ENCODE measurements at places on chromosomes 16 and 17.

DNA sequence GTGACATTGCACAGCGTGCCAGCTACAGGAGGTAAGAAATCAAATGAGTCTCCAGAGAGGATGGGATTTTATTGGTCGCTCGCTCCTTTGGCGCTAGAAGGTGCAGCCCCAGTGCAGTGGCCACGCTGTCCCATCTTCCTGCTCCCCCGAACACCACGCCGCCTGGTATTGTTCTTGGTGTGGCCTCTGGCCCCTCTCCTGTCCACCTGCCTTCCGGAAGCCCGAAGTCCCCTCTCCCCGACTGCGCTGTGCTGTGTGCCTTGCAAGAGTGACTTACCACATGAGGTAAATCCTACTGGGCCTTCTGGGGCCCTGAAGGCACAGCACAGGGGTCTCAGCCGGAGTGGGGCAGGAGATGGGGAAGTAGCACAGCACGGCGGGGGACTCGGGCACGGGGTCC, 58.2 kb downstream of the MARCHF10 start:
- no peak for DNase-seq

DNA sequence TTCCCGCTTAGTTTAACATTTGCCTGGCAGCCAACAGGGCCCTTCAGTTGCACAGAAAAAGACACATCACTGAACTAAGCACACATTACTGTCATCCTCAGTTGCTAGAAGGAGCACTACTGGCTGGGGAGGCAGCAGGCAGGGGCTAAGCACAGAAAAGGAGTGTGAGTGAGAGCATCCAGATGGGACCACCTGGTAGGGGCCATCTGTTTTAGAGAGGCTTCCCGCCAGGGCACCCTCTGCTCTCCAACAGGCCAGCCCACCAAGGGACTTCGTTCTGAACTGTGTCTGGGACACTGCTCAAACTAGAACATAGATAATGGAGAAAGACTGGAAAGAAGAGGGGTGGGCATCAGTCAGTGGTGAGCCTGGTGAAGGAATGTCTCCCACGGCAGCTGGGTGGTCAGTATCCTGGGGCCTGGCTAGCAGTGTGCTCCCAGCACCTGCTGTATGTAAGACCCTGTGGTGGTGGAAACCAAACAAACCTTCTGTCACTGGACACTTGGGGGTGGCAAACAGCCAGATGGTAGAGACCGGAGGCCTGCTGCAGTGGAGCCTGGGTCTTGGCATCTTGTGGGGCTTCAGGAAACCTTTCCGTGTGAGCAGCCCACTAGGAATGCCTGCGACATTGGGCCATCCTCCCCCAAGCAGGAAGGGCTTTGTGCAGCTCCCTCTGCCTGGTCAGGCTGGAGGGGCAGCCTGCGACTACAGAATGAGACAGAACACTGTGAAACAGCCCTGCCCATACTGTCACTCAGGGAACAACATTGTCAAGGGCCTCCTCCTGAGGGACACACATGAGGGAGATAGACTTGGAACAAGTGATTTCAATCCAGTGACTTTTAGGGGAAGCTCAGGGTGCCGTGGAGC, 12.8 kb upstream of the RANGRF start:
- DNase-seq: no peak

DNA sequence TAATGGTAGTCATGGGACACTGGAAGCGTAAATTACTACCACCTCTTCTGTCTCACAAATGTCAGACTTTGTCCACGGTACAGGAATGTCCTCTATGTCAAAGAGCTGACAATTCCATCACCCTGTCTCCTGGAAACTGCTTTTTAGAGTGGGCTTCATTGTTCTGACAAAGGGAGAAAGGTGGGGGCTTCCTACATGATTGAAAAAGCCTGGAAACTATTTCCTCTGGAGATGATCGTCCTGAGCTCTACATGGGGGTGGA, 53.1 kb downstream of the VAT1L start:
- DNase-seq: no peak

- peak; percentile 15 for DNase-seq
Observed at GRCh38 chr17:35906191-35906925, 24.2 kb downstream of the RDM1 start.

DNA sequence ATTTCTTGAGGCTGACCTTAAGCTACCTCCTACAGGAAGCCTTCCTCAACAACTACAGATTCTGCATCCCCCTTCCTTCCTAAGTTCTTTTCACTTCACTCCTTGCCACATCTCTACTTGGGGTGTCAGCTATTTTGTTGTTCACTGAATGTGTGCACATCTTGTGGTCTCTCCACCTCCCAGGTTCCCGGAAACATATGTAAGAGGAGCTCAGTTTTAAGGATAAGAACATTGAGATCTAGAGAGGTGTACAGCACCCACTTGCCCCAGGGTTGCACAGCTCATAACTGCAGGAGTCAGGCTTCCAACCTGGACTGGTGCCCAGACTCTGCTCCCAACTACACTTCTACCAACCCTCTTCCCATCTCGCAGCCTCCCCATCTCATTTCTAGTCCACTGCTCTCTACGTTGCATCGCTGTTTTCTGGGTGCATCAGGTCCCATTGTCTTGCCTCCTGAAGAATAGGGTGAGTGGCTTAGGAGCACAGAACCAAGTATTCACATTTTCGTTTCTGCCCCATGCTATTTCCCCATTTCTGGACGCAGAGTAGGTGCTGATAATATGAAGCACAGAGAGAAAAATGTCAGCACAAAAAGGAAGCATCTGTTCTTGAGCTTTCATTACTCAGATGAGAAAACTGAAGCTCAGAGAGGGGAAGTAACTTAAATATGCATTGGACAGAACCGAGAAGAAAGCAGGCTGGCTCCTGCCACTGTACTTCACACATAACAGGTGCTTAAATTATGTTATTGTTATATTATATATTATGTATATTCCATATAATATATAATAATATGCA, 292.0 kb upstream of the CCL2 start:
- DNase-seq: no peak

- DNase-seq: peak; percentile 43
Observed at GRCh38 chr16:27154705-27155521, 48.4 kb upstream of the KDM8 start.

- DNase-seq: no peak
Observed at GRCh38 chr16:87700406-87701077, 65.2 kb downstream of the KLHDC4 start.

GRCh38 chr16:79600638-79601091, at the start of gene MAF:
Gene MAF (minus strand): TSS chr16:79600737. CDS start chr16:79599902, 835 bp downstream.
- peak; percentile 86 for DNase-seq

GRCh38 chr17:247767-248166, 66.3 kb upstream of the DOC2B start:
- no peak for DNase-seq

DNA sequence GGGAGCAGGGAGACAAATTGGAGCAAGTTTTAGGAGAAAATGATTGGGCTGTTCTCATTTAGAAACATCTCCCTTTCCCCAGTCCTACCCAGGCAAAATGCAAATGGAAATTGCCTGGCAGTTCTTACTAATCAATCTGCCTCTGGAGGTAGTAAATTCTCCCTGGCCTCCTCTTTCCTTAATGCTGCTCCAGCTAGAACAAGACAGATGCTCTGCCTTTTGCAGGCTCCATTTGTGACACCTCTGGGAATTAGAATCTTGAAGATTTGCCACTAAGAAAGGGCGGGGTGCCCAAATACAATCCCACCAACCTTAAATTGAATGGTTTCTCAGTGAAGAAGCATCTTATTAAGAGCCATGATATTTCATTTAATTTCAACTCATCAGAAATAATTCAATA, 377.7 kb upstream of the CDH11 start:
- DNase-seq: no peak

DNA sequence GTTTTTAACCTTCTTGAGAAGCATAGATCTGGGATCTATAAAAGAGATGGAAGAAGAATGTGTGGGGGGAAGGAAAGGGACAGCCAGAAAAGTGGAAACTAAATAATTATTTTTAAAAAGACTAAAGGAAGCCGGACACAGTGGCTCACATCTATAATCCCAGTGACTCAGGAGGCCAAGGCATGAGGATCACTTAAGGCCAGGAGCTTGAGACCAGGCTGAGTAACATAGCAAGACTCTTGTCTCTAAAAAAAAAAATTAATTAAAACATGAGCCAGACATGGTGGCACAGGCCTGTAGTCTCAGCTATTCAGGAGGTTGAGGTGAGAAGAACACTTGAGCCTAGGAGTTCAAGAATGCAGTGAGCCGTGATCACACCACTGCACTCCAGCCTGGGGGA, 335.1 kb downstream of the GRIN2A start:
- DNase-seq: peak; percentile 22

- DNase-seq: peak; percentile 45
Observed at GRCh38 chr16:56202036-56202435, 10.7 kb downstream of the GNAO1 start.

- no peak for DNase-seq
Observed at GRCh38 chr16:651844-652243, 2.7 kb downstream of the WDR90 start.

- peak; percentile 8 for DNase-seq
Observed at GRCh38 chr17:39335704-39336223, 65.7 kb downstream of the FBXL20 start.

- DNase-seq: no peak
Observed at GRCh38 chr16:66318505-66318904, 48.0 kb upstream of the CDH5 start.

- no peak for DNase-seq
Observed at GRCh38 chr16:76483307-76483909, 206.2 kb downstream of the CNTNAP4 start.

DNA sequence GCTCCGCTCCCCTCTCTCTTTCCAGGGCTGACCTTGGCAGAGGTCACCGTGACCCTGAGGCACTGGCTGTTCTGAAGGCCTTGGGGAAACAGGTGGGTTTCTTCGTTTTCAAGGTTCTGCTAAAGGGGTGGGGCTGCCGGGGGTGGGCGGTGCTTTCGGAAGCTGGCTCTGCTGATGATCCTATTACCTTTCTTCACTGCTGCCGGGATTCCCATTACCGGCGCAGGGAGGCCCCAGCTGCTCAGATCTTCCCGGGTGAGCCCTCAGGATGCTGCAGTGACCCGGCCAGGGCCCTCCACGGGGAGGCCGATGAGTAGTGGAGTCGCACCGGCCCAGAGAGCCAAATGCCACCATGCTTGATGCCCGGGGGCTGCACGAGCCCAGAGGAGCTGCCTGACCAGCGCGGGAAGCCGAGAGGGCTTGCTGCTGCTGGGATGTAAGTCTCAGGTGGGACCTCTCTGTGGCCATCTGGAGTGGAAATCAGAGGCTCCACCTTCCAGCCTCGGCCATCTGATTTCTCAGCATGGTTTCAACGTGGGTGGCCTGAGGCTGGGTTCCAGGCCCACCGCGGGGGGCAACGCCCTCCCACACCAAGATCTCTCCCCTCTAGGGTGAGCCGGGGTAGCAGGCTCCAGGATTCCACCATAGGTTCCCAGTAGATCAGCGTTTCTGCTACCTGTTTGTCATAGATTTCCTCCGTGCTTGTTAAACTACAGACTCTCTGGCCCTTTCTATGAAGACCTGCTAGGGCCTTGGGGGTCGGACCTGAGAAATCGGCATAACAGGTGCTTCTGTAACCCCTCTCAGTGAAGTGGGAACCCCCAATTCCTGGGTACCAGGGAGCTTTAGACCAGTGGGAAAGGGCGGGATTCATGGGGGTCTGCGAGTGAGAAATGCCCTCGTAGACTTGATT, 21.6 kb upstream of the ADCY7 start:
- no peak for DNase-seq

GRCh38 chr17:38561416-38562214, 44.1 kb downstream of the SRCIN1 start:
- no peak for DNase-seq

GRCh38 chr17:2897605-2898004, 101.4 kb downstream of the RAP1GAP2 start:
- DNase-seq: no peak

DNA sequence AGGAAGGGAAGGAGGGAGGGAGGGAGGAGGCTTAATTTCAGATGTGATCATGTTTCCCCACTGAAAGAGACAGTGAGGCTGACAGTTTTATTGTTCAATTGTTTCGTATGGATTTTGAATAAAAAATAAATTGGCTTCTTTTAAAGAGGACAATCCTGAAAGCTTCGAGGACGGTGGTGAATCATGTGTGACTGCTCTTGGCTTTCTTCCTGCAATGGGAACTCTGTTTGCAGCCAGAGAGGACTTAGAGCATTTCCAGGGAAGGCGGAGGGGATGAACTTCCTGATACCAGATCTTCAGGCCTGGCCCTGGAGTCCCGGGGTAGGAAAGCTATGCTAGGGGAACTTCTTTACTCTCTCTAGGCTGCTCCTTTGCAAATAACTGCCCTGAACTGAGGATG, 72.8 kb upstream of the C16orf82 start:
- peak; percentile 11 for DNase-seq

- DNase-seq: peak; percentile 73
Observed at GRCh38 chr17:57671667-57672632, 73.1 kb downstream of the CCDC182 start.

DNA sequence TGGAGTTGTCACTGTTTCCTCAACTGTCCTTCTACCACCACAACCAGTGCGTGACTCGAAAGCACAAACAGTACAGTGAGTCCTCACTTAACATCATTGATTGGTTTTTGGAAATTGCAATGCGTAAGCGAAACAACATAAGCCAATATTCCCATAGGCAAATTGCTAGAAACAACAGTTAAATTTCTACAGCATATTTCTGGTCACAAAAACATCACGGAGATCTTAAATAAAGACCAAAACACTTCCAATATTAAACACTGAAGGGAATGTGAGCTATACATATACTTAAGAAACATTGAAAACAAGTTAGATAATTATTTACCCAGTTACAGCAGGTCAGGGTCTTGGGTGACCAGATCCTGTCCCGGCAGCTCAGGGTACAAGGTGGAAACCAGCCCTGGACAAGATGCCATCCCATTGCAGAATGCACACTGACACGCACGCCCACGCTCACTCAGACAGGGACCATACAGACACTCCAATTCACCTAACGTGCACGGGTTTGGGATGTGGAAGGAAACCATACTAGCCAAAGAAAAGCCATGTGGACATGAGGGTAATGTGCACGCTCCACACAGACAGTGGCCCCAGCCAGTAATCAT, 4.7 kb downstream of the SLC13A5 start:
- no peak for DNase-seq

- DNase-seq: peak; percentile 95
Observed at GRCh38 chr16:69754469-69755310, at the start of gene NOB1. Gene NOB1 (minus strand): TSS chr16:69754926. CDS start chr16:69754910, 16 bp downstream.
